ENCODE measurements at places on chromosomes 4 and X.
A peak's percentile ranks its signal among the peaks of the same experiment; 100 is the strongest.

GRCh38 chrX:3204606-3205005, 141.8 kb downstream of the MXRA5 start:
- DNase-seq, result no peak

DNA sequence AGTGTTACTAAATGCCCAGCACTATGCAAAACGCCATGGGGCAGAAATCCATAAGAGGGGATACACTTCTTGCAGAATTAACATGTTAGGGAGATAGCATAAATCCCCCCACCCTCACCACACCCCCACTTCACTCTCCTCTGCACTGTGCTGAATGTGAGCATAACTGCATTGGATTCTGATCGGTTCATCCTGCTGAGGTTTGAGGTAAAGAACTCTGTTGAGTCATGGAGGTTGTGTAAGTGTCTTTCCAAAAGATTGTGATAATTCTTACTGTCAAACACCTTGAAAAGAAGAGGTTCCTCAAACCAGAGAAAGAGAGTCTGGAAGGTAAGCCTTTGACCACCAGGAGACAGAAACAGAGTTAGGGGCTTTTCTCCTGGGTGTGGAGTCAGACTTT, 43.6 kb downstream of the RBM47 start:
- no peak for DNase-seq

DNA sequence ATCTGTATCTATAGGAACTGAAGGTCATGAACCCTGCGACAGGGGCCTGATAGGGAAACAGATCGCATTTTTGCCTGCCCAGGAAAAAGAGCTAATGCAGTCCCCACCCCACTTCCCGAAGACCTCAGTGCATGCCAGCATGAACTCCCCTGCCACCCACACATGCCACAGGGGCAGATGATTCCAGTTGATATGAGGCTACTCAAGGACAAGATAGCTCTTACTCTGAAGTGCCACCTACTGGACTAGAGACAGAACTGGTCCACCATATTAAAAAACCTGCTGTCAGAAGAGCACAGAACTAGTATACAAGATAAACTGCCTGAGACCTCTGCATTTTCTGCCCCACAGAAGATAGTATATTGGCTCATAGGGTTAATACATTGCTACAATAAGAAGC, 68.0 kb downstream of the YIPF7 start:
- DNase-seq, result no peak

- DNase-seq, result peak; percentile 7
Measured at GRCh38 chr4:170589597-170590191, 499.9 kb upstream of the AADAT start.

GRCh38 chrX:100768679-100769338, 36.9 kb upstream of the SYTL4 start:
- DNase-seq, result peak; percentile 47

GRCh38 chr4:60128888-60129287, 1071.2 kb upstream of the ADGRL3 start:
- no peak for DNase-seq

DNA sequence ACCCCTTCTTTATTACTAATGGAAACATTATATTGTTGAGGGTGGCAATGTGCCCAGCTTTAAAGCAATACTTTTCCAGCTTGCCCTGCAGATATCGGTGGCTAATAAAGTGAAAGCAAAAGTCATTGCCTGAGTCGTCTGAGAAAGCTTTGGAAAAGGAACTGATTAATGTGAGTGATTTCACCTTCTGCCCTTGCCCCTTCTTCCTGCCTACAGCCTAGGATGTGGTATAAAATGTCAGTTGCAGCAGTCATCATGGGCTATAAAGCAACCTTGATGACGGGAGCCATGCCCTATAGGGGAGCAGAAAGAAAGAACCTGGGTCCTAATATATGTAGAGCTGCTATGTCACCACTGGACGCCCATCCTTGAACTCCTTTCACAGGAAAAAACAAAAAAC, 132.4 kb upstream of the USP9X start:
- no peak for DNase-seq

- no peak for DNase-seq
Measured at GRCh38 chr4:169846396-169846795, 88.7 kb upstream of the HPF1 start.

- DNase-seq, result peak; percentile 69
Measured at GRCh38 chr4:139988863-139989765, 164.9 kb downstream of the MAML3 start.
